SK-N-MC (cell line): ENCODE measurements at places on chromosomes 1 and 21.

- DNase-seq = no peak
Measured at GRCh38 chr1:13990939-13991338, 291.0 kb downstream of the PRDM2 start.

- no peak for DNase-seq
Measured at GRCh38 chr1:224359207-224359606, 2.5 kb downstream of the CNIH4 start.

- DNase-seq = no peak
Measured at GRCh38 chr1:189350983-189351616, 1126.6 kb downstream of the BRINP3 start.

GRCh38 chr1:32693455-32694174 is 9.0 kb downstream of the SYNC start:
- DNase-seq = no peak

DNA sequence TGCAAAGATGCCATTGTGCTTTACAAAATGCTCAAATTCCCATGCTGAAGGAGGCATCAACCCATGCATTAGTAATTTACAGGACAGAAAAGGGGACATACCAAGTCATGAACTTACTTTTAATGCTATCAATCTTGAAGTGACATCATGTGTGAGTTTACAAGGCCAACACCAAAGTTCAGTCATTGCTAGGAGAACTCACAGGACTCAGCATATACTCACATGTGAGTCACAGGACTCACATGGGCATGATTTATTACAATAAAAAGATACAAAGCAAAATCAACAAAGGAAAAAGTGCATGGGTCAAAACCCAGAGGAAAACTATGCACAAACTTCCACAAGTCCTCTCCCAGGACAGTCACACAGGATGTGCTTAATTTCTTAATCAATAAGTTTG is 1656.0 kb downstream of the MRPL39 start:
- DNase-seq = no peak

DNA sequence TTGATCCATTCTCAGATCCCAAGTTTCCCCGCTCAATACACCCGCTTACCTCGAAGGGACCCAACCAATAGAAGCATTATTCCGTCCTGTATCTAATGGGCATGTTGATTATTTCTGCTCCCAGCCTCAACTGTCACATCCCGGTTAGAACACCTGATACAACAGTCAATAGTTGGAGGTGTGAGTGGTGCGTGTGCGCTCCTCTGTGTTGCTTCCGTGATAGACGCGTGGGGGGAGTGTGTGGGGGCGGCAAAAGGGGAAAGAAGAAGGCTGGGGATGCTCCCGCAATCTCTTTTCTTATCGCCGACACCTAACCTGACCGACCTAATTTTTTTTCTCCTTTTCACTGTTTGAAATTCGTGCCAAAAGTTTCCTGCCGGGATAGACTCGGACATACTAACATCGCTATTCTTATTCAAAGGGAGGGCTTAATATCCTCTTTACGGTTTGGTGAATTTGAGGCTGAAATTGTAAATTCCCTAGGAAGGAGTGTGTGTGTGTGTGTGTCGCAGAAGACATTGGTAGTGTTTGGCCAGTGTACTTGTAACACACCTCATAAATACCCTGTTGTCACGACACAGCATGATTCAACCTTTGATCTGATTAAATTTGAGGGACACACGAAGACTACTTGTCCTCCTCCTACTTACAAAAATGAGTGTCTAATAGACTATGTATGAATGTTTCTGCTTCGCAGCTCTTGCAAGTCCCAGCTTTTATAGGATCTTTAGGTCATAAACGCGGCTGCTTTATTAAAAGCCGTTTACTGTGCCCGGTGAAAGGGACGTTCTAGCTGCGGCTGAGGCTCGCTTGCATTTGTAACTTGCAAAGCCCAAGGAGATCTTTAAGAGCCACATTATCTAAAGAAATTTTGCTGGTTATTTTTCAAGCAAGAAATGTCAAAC is 1.5 kb upstream of the PROX1 start:
- DNase-seq = no peak

- DNase-seq = no peak
Measured at GRCh38 chr1:87325982-87326738, 2.5 kb upstream of the LMO4 start.

DNA sequence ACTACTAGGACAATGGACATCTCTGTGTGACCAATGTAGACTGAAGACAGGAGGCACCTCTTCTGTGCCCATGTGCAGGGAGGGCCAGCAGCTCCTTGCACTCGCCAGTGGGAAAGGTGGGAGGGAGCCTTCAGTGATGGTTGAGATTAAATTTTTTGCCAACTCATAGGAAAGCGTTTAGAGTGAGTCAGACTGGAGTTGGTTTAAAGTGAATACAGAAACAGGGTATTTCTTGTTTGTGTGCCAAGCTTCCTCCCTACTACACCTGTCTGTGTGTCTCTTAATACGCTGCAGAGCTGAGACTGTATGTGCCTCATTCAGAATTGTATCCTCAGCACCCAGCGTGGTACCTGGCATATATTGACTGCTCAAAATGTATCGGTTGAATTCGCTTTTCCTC is 13.5 kb upstream of the COL16A1 start:
- no peak for DNase-seq

- no peak for DNase-seq
Measured at GRCh38 chr1:204495078-204495753, 611 bp upstream of the PIK3C2B start.

- DNase-seq = no peak
Measured at GRCh38 chr21:38301321-38302214, 44.8 kb downstream of the KCNJ15 start.

DNA sequence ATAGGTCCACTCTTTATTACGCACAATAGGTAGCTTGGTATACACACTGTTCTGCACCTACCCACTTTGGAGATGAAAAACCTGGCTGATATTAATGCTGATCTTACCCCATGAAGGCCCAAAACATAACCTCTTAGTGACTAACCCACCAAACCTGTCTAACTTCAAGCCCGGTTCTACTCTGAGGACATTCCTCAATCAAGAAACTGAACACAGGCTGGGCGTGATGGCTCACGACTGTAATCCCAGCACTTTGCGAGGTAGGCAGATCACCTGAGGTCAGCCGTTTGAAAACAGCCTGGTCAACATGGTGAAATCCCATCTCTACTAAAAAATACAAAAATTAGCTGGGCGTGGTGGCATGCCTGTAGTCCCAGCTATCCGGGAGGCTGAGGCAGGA is 50.5 kb downstream of the EYA3 start:
- no peak for DNase-seq

GRCh38 chr1:189550498-189550897 is 927.2 kb downstream of the BRINP3 start:
- no peak for DNase-seq

DNA sequence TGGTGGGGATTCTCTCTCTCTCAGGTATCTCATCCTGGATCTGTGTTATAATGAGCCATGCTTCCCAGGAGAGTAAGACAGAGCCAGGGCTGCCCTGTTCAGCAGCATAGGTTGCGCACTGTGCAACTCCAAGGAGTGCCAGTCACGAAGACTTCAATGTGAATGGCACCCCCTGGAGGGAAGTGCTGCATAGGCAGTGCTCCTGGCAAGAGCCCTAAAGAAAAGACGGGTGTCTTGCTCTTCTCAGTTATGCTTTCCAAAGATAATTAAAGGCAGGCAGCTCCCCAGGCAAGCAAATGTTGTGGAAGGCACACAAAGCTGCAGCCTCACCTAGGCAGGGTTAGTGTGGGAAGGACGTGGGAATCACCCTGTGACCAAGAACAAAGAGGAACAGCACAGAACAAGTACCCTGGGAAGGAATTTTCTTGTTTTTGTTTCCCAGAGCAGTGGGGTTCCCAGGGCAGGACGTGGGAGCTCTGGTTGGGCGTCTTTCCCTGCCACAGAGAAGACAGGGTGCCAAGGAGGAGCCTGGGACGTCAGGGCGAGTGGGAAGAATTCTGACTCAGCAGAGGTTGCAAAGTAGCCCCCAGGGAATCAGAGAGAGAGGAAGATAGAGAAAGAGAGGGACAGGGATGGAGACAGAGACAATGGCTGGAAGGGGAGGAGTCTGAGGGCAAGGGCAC is 120.9 kb downstream of the KCNN3 start:
- DNase-seq = no peak

DNA sequence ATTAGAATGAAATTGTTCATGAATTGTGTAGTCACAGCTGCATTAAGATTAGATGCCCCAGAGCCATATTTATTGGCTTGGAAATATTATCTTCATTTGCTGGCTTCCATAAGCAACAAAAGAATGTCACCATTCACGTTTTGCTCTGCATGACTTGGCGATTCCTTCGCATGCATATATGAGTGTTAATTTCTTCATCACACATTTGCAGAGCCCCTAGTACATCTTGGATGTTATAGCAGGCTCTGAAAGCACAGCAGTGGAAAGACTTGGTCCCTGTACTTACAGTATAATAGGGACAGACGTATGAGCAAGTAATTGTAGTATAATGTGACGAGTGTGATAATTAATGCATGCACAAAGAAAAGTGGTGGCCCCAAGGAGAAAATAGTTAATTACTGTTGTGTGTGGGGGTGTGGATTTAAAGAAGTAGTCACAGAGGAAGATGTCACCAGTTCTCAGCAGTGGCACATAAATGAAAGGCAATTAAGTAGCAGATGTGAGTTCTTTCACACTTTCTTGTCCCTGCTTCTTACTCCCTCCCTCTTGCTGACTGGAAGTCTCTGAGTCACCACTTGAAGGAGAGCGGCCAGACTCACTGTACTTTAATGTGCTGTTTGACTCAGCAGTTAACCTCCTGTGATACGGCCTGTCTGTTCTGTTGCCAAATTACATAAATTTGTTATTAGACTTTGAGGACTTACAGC is 21.0 kb downstream of the S100A10 start:
- DNase-seq = no peak

DNA sequence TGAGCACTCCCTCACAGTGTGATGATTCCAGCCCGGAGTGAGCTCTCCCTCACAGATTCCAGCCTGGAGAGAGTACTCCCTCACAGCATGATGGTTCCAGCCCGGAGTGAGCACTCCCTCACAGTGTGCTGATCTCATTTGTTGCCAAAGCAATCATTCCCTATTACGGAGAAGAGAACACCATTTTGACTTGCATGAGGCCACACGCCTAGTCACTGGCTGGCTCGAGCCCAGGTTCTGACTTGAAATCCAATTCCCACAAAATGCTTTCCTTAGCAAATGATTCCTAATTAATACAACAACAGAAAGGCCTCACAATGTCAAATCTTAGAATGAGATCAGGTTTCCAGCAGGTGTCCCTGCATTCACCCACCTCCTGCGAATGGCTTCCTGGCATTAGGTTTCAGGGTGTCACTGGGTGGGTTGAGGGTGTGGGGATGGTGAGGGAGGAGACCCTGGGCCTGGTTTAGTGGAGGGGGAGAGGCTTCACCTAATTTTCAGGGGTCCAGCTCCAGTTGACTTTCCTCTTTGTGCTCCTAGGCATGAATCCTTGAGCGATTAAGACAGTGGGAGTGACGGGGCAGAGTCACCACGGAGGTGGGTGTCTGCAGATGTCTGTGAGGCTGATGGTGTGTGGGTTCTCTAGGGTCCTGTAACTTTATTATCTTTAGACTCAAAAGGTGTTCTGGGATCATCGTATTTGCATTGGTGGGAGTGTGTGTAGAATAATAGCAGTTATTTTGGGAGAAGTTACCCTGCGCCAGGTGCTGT is 158.5 kb downstream of the KCNJ6 start:
- no peak for DNase-seq

GRCh38 chr1:164225011-164225410 is 334.0 kb upstream of the PBX1 start:
- no peak for DNase-seq

DNA sequence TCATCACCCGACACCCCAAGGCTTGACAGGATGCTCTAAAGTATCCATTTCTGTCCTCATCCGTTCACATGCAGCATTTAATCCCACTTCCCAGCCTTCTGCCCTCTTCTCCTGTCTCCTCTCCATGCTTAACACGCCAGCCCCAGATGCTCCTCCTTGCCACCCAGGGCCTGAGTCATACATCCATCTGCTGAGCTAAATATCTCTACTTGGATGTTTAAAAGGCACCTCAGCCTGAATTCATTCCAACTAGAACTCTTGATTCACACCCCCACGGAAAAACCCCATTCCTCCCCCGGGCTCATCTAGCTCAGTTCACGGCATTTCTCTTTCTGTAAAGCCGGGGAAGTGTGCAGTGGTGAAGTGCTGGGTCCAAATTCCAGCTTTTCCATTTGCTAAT is 27.7 kb downstream of the TEX35 start:
- DNase-seq = no peak

DNA sequence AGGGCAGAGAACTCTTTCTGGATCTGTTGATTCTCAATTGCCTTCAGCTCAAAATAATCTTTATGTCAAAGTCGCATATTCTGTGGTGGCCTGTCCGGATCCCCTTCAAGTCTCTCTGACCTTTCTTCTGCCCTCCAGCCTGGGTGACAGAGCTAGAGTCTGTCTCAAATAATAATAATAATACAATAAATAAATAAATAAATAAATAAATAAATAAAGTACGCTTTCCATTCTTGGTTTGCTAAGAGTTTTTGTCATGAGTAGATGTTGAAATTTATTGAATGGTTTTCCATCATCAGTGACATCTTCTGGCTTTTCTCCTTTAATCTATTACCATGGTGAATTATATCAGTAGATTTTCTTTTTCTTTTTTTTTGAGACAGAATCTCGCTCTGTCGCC is 30.7 kb downstream of the ERRFI1 start:
- no peak for DNase-seq

DNA sequence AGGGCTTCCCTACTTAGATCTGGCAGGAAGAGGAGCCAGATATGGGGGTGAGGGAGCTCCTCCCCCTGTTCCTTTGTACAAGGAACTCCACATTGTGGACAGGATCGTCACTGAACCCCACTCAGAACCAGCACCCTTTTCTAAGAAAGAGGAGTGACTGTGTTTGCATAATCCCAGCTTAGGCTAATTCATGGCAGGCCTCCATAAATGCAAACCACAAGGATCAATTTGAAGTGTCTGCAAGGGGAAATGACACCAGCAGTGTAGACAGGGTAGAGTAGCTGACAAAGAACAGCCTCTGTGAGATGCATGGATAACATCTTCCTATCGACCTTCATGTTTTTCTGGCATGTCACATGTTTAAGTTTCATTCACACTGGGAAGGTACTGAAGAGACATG is 11.7 kb downstream of the MX1 start:
- no peak for DNase-seq

DNA sequence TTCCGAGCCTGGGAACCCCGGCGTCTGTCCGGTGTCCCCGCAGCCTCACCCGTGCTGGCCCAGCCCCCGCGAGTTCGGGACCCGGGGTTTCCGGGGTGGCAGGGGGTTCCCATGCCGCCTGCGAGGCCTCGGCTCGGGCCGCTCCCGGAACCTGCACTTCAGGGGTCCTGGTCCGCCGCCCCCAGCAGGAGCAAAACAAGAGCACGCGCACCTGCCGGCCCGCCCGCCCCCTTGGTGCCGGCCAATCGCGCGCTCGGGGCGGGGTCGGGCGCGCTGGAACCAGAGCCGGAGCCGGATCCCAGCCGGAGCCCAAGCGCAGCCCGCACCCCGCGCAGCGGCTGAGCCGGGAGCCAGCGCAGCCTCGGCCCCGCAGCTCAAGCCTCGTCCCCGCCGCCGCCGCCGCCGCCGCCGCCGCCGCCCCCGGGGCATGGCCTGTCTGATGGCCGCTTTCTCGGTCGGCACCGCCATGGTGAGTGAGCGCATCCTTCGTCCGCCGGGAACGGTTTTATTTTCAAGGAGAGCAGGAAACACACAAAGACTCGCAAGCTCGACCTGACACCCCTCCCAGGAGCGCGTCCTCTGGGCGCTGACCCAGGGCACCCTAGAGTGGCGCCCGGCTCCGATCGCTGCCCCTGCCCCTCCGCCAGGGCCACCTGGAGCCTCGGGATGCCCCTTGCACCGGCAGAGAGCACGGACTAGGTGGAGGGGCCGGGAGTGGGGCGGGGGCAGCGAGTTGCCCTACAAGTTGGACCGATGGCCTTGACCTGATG is at the start of gene ABCG1:
Gene ABCG1, plus strand, starts transcription at position 305 of the 770 bp plus-strand sequence. Its CDS starts 123 bp downstream, at position 428.
- no peak for DNase-seq

GRCh38 chr1:81463936-81464837 is 336.5 kb upstream of the ADGRL2 start:
- DNase-seq = no peak
